Lung (tissue), 17 donors: ENCODE measurements at places on chromosomes 2 and 18. TPM values are rescaled to one million over a fixed set of nuclear protein-coding genes. Genes with fewer than 3 reads are reported as not detected.

The ACADL gene
- 7.9 TPM for polyA plus RNA-seq

The KCNIP3 gene
- polyA plus RNA-seq = 1.8 TPM

The ITM2C gene
- 18.0 TPM for polyA plus RNA-seq

The GULP1 gene
- 11.0 TPM for polyA plus RNA-seq

The RUFY4 gene
- polyA plus RNA-seq = 0.57 TPM

The NCL gene
- 144 TPM for polyA plus RNA-seq

GRCh38 chr18:39341129-39341528 is 1775.5 kb upstream of the CELF4 start:
- DNase-seq = no peak

- no peak for DNase-seq
These were observed 528.0 kb upstream of the TNP1 start for GRCh38 chr2:217387776-217388387.

DNA sequence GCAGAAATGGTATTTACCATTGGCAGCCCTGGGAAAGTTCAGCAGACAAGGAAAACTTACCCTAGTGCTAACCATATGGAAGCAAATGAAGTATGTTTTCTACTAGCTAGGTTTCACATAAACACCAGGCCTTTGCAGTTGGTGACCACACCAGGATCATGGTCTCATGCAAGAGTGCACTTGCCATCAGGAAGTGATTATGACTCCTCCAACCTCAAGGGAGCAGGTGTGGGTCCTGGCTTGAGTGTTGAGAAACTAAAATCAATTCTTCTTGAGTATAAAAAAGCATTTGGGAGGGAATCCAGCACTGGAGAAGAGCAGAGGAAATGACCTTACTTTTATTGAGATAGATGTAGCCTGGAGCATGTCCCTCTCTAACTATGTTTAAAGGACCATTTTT is 56.8 kb upstream of the SPAG16 start:
- no peak for DNase-seq

- no peak for DNase-seq
These were observed 173.9 kb upstream of the PID1 start for GRCh38 chr2:229445019-229445418.

DNA sequence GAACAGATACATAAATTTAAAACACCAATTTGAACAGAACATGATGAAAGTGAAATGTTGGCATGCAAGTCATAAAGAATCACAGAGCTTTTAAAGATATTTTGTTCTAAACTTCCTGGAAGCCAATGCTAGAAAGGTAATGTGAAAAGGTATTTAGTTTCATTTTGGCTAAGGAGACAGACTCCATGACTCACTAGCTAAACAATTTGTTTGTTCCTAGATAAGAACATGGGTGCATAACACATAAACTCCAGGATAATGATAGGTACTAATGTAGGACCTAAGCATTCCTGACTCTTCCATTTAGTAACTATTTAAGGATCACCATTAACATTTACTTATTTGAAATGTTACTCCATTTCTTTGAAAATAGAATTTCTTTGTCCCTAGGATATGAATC is 292.5 kb upstream of the CNTNAP5 start:
- DNase-seq = no peak

- DNase-seq = no peak
These were observed 12.0 kb downstream of the LRRC30 start for GRCh38 chr18:7242926-7243325.

DNA sequence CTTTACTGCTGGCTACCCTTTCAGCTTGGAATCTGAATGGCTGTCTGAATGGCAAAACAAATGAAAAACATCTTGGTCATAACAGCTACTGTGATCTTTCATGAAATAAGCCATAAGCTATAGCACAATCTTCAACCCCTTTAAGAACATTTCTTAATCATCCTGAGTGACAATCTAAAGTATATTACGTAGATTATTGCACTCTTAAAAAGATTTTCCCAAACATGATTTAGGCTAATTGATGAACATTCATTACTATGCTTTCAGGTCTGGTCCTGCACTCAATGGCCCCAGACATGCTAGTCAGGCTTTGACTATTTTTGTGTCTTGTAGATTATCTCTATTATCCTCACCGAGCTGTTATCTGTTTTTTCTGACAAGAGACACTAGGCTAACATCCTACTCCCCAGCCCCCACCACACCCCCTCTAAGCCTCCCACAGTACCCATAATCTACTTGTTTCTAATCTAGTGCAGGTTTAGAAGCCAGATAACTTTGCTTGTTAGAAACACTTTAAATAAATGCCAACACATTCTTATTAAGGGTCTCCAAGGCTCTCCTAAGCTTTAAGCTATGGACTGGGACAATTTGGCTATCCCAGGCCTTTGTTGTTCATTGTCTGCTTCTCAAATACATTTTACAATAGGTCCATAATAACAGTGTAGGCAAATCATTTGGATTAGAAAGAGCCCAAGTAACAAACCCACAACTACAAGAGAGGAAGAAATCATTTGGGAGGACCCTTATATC is 4.2 kb downstream of the SMAD2 start:
- DNase-seq = no peak

DNA sequence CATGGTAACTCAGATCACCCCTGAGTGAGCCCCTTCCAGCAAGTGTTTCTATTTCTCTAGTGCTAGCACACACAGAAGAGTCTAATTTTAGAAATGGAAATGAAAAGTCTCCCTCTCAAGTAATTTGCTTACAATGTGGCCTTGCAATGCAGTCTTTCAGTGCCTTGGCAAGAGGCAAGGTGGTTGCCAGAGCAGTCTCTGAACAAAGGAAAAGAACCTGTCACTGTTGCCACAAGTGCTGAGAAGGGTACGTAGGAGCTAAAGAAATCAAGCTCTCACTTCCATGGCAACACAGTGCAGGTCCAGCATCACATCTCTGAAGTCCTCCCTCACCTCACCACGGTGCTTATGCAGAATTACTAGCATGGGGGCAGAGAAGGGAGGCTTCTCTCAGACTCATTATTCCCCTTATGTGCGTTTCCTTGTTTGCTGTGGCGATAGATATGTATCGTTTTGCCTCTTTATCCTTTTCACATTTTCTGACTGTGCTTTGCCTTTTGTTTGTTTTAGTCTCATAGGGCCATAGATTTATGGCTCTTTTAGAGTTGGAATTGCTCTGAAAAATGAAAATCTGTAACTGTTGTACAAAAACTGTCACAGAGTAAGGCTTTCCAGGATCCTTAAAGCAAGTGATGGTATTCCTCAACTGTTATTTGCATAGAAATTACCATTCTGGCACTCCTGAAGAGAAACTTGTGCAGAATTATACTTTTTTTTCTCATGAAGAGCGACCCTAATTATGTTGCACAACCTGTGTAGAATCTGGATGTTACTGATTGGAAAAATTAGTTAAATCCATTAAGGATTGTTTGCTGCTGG is 164.8 kb downstream of the CCDC85A start:
- DNase-seq = peak; percentile 9

DNA sequence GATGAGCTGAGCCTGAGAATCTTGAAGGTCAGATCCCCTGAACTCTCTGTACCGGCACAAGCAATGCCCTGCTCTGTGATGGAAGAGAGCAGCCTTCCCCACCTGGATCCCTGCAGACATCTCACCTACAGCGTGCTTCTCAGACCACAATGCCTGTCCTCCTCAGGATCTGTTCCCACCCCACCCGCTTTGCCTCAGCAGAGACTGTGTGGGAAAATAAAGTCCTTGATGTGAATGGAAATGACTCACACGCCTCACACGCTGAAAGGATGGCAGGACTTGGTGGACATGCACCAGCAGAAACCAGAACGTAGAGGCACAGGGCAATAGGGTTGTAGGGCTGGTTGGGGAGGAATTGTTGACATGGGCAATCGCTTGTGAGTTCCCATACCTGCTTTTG is 117.9 kb upstream of the POU3F3 start:
- DNase-seq = no peak

DNA sequence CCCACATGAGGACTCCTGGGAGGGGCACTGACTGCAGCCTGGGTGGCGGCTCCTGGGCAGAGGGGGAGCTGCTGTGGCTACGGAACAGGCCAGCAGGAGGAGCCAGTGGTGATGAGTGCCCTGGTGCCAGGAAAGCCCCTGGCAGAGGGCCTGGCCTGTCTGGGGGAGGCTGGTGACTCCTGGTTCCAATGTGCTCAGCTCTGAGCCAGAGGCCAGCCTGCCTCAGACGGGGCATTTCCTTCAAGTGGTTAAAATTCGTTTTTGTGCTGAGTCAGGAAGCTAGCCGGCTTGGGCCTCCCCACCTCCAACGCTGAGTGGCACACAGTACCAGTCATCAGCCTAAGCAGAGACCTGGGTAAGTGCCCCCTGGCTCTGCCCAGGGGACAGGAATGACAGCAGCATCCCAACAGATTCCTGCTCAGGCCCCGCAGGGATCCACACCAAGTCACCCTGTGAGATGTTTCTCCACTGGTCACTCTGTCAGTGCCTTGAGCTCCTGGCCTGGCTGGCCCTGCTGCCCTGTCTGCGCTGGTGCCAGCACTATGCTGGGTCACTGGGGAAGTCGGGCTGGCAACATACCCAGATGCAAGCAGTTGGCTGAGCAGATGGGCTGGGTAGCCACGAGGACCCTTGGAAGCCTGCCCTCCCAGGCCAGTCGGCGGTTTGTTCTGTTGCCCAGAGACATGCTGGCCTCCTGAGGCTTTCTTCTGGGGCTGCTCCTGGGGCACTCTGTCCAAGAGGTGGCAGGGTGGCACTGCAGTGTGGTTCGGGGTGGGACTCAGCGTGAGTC is 7.1 kb upstream of the KLF11 start:
- no peak for DNase-seq

DNA sequence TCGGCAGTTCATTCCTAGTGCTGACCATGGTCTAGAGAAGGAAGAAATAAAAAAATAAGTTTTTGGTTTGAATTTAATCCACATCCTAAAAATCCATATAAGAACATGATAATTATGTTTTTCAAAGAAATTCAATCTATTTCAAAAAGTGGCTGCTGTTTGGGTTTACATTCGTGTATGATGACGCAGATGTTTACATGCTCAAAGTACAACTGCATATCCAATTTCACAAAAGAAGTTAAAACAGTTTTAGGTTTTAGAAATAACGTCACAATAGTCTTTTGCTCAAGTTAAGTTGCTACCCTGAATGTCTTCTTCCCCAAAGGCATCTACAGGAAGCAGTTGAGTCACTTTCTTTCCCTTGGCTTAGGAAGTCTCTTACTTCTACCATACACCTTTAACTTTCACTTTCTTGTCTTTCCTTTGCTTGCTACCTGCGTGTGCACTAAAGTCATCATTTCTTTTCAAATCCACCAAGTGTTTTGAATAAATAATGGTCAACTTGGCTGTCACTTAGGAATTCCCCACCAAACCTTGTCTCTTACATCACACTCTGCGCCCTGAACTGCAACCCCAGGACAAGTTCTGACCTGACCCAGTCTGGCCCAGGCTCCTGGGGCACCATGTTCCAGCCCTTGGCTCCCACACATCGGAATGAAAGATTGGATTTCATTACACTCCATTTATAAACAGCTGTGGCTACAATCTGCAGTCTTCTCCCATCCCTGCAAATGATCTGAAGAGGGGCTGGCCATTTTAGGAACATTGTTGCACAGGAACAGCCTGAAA is 28.4 kb downstream of the FAM237A start:
- DNase-seq = no peak

DNA sequence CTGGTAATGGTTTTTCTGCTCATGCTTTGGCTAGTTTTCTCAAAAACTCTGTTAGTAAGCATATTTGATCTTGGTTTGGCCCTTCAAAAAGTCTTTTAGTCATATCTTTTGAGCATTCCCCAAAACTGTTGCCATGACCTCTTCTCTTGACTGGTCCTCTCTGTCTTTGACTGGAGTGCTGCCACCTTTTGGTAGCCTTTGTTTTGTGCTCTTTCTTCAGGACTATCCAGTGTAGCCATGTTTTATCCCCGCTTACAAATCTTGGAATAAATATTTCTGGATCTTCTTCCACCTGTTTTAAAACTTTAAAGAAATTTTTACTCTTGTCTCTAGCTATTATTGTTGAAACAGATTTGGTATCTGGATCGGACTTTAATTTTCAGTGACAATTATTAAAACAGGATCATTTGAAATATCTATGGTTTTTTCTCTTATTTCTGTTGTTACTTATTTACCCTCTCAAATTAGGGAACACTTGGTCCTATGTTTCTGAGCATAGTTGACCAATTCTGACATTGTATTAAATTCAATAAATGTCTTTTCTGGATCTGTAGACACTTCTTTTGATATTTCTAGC is 965 bp upstream of the ELOA2 start:
- peak; percentile 14 for DNase-seq

DNA sequence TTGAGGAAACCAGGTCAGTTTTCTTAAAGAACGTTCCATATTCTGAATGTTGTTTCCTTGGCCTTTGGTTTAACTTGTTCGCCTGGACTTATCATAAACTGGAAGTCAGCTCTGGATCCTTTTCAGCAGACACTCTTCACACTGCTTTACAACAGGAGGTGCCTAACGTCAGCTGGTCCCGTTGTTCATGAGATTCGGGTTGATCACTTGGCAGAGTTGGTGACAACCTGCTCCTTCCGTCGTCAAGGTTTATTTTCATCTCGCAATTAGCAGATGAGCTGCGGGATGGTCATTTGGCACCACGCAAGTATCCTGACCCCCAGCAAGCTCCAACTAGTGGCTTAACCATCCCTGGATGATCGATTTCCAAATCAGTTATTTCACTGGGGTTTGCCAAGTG is 23.0 kb upstream of the BIN1 start:
- no peak for DNase-seq

- no peak for DNase-seq
These were observed 20.7 kb upstream of the CNRIP1 start for GRCh38 chr2:68340226-68341061.

DNA sequence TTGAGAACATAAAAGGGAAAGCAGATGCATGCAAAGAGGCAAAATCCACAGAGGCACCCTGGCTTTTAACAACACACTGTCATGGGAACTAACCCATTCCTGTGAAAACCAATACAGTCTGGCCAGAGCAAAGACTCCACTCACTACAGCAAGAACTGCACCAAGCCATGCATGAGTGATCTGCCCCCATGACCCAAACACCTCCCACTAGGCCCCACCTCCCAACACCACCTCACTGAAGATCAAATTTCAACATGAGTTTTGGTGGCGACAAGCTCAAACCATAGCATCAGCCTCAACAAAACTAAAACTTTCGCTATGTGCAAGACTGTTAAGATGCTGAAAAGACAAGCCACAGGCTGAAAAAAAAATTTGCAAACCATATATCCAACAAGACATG is 162.8 kb downstream of the SMAD2 start:
- DNase-seq = no peak

GRCh38 chr2:88808083-88808482 is 116.6 kb downstream of the RPIA start:
- no peak for DNase-seq

DNA sequence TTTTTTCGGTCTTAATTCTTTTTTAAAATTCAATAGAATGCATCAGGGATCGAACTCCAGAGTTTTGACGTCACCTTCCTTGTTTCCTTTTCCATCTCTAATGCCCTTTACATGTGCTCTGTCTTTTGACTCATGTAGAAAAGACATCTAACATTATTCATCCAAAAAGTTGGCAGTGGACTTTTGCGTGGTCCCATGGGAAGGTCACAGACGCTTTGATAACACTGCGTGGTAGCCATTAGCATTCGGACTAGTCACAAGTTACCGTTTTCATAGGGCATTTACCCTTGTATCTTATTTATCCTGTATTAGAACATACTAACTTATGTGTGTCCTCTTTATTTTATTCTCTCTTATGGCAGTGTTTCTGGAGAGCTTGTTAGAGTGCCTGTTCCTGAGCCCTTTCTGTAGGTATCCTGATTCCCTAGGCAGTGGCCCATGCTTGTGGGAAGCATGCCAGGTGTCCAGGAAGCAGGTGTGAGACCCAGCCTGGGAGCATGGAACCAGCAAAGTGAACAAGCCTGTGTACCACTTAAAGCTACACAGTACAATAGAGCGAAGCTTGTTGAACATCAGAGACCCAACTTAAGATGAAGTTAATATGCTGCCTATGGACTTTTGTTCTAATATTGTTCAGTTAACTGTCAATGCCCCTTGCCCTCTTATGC is 73.6 kb upstream of the RBM44 start:
- no peak for DNase-seq
